ENCODE measurements at places on chromosomes 1 and 21.
A peak's percentile ranks its signal among the peaks of the same experiment; 100 is the strongest.

DNA sequence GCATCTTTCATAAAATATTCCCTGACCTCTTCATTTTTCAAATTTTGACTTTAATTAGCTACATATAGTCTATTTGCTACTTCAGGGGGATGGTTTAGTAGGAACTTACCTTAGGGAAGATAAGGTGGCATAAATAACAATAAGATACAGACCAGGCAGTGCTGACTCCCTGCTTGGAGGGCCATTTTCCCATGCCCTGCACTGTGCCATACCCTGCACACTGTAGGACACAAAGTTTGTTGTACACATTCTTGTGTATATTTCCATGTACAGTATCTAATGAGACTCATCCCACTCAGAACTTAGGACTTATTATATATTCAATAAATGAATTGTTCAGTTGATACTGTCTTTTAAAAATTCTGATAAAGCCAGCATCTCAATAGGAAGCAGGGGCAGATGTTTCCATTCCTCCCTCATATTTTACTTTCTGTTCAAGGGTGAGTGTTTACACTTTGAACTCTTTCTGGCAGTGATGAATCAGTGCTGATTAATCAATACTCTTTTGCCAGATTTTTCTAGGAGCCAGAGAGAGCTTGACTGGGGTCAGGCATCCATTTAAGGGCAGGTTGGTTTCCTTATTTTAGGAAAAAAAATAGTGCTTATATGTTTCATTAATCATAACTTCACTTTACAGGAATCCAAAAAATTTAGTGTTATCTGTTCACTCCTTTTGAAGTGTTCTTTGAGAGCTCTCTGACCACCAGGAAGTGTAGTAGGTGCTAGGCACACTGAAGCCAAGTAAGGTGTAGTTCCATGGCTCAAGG lies 30.6 kb downstream of the MPZL1 start:
- no peak for DNase-seq
- H3K36me3 ChIP-seq, result peaks cover 2% of the 10 kb centered on the region
- H3K27ac ChIP-seq, result peak overlapping the region; percentile 38
- no peak overlapping the region for H3K4me3 ChIP-seq

GRCh38 chr1:50666849-50667248 lies 243.6 kb upstream of the DMRTA2 start:
- H3K27ac ChIP-seq, result no peak overlapping the region
- no peak overlapping the region for H3K4me3 ChIP-seq
- H3K4me1 ChIP-seq, result no peaks in the 10 kb centered on the region
- no peaks in the 10 kb centered on the region for H3K27me3 ChIP-seq
- no peaks in the 10 kb centered on the region for H3K36me3 ChIP-seq
- DNase-seq, result no peak

DNA sequence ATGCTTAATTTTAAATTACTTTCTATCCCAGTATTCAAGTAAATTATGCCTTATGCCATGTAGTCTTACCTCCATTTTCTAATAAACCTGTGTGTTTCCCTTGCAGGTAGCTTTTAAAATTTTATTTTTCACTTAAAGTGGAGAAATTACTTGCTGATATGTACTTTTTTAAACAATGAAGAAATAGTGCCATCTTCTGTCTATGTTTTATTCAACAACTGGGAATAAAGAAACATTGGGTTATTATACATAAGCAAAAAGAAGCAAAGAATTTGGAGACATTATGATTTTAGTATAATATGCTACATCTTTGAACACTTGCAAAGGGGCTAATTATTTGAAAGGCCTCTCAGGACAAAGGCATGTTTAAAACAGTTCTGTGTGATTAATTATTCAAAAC lies 1912.9 kb downstream of the MRPL39 start:
- H3K36me3 ChIP-seq, result no peaks in the 10 kb centered on the region
- H3K4me3 ChIP-seq, result no peak overlapping the region
- DNase-seq, result no peak
- H3K4me1 ChIP-seq, result no peaks in the 10 kb centered on the region
- no peaks in the 10 kb centered on the region for H3K27me3 ChIP-seq

DNA sequence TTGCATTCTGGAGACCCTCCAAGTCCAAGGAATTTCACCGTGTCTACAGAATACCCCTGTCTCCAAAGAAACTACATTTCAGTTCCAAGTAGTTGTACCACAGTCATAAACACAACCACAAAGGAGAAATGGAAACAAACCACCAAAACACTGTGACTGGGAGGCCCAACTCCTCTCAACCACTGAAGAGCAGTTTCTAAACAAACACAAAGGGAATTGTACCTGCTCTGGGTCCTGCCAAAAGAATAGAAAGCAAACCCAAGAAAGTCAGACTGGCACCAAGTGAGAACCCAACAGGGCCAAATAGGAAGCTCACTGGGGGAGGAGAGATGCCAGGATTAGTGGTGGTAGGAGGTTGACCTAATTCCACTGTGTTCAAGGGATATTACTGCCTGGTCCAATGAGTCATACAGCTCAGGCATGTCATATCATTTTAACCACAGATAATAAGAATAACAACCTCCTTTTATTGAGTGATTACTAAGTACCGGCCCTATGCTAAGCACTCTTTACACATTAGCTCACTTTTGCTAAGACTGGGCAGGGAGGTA lies 123.9 kb upstream of the PPP2R5A start:
- H3K27me3 ChIP-seq, result no peaks in the 10 kb centered on the region
- no peak overlapping the region for H3K27ac ChIP-seq
- H3K4me1 ChIP-seq, result peaks cover 25% of the 10 kb centered on the region
- H3K4me3 ChIP-seq, result no peak overlapping the region
- no peak for DNase-seq

DNA sequence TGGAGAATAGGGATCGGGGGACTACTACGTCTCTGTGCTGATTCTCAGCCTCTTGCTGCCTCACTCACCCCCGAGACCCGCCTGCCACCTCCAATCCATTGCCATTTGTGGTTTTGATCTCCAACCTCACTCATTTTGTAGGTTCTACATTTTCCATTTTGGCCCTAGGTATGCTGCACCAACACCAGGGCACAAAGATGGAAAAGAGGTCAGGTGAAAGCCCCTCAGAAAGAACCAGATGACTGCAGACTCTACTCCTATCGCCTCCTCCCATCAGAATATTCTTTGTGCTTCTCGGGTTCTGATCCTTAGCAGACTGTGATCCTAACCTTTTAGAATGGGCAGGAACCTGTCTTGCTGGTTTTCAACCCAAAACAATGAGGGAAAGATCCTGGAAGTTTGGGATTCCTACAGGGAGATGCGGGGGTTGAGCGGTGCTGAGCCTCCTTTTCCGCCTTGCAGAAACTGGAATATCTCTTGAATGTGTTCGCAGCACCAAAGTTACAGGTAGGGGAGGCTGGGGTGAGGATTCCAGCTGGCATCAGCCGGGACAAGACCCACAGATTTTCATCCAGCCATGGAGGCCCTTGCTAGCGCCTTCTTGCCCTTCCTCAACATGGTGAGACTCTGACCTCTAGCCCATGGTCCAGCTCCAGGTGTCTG lies 53.1 kb downstream of the RHBG start:
- DNase-seq, result no peak
- H3K36me3 ChIP-seq, result no peaks in the 10 kb centered on the region
- peaks cover 34% of the 10 kb centered on the region for H3K27me3 ChIP-seq
- H3K4me1 ChIP-seq, result no peaks in the 10 kb centered on the region
- H3K4me3 ChIP-seq, result no peak overlapping the region
- no peak overlapping the region for H3K27ac ChIP-seq
